Stimulated activated CD8-positive, alpha-beta memory T cell treated with anti-CD3 and anti-CD28 coated beads, Interleukin-2, amount 100 ng/mL, for 1 hour (primary cell): ENCODE measurements at places on chromosomes 7 and 10.

GRCh38 chr7:3922175-3922635 lies 621.2 kb downstream of the SDK1 start:
- DNase-seq, result no peak

- no peak for DNase-seq
These were observed 136.8 kb downstream of the C10orf90 start for GRCh38 chr10:126533644-126534043.

DNA sequence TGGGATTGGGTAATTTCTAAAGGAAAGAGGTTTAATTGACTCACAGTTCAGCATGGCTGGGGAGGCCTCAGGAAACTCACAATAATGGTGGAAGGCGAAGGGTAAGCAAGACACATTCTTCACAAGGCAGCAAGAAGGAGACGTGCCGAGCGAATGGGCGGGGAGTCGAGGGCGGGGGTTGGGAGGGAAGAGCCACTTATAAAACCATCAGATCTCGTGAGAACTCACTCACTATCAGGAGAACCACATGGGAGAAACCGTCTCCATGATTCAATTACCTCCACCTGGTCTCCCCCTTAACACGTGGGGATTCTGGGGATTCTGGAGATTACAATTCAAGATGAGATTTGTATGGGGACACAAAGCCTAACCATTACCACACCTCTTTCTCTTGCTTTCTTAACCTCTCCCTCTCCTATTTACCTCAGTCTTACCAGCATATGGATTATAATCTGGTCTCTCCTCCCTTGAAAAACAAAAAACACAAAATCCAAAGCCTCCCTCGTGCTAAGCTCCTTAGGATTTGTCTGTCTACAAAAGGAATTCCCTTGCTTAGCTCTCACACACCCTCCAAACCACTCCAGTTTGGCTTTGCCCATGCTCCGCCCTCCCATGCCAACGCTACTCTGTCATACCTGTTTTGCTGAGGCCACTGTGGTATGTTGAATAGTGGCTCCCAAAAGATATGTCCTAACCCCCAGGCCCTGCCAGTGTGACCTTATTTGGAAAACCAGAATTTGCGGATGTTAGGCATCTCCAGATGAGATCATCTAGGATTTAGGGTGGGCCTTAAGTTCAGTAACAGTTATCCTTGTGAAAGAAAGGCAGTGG lies 19.6 kb upstream of the EFCAB10 start:
- DNase-seq, result no peak

DNA sequence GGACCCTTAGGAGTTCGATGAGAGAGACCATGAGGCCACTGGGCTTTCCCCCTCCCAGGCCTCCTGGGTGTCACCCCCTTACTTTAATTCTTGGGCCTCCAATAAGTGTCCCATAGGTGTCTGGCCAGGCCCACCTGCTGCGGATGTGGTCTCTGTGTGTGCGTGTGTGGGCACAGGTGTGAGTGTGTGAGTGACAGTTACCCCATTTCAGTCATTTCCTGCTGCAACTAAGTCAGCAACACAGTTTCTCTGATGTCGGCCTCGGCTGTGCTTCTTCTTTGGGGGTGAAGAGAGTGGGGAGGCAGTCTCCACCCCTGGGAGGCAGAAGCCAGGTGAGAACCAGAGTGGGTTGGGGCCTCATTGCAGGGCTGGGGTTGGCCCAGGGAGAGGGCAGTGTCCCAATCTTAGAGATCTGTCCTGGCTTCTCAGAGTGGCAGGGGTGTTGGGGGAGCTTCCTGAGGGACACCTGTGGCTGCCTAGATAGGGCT lies 1.5 kb downstream of the PVRIG start:
- peak; percentile 29 for DNase-seq

DNA sequence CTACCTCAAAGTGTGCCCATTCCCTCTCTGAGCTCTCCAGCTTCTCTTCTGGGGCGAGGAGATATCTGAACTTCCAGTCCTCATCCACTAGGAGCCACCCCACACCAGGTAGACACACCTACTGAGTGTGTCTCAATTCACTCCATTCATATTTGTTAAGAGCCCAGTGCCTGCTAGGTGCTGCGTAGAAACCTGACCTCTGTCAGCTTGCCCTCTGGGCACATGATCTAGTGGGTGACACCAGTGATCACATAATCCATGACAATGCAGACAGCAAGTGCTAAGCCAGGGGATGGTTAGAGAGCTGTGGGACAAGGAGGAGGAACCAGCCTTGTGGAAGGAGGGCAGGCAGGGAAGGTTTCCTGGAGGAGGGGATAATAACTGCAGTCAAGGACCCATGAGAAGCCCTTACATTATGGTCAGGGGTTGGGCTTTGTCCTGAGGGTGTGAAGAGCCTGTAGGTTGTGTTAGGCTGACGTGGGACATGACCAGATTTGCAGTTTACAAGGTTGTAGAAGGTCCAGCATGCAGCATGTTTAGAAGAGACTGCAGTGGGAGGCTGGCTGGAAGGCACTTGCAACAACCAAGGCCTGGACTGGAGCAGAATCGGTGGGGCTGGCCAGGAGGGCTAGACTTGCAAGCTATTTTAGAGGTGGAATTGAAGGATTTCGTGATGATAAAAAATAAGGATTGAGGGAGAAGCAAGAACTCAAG lies 81.8 kb downstream of the COL13A1 start:
- no peak for DNase-seq

DNA sequence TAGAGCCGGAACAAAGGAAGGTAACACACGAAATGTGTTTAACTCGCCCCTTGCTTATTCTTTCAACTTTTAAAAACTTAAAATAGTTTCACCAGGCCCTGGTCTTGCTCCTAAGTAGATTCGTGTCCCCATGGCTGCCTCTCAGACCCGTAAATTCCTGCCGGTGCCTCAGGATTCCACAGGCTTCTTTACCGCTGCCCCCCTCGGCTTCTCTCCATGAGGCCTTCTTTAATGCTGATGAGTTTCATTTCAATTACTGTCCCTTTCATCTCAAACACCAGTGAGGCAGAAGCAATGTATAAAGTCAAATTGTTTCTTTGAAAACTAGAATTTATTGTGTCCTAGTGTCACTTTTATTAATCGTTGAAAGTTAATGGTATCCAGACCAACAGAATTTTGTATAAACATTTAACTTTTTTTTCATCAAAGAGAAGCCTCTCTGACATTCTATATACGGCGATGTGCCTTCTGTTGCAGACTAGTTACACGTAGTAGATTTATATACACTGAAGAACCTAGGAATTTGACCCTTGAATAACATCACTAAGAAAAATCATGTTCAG lies 225.2 kb downstream of the C7orf25 start:
- DNase-seq, result no peak

DNA sequence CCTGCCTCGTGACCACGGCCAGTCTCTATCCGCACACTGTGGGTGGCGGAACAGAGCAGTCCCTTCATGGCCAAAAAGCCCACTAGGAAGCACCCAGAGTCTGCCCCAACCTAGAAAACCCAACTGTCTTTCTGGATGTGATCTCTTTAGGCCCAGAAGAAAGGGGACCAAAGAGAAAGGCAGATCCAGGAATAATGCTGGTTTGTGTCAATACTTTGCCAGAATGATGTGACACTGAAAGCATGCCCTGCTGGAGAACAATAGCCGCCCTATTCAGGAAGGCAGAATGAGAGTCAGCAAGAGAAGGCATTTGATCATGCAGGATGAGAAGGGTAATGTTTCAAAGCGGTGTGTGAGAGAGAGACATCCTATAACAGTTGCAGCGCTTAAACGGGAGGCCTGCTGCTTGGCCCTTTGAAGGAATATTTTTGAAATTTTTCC lies 274.7 kb downstream of the USP6NL start:
- DNase-seq, result no peak

DNA sequence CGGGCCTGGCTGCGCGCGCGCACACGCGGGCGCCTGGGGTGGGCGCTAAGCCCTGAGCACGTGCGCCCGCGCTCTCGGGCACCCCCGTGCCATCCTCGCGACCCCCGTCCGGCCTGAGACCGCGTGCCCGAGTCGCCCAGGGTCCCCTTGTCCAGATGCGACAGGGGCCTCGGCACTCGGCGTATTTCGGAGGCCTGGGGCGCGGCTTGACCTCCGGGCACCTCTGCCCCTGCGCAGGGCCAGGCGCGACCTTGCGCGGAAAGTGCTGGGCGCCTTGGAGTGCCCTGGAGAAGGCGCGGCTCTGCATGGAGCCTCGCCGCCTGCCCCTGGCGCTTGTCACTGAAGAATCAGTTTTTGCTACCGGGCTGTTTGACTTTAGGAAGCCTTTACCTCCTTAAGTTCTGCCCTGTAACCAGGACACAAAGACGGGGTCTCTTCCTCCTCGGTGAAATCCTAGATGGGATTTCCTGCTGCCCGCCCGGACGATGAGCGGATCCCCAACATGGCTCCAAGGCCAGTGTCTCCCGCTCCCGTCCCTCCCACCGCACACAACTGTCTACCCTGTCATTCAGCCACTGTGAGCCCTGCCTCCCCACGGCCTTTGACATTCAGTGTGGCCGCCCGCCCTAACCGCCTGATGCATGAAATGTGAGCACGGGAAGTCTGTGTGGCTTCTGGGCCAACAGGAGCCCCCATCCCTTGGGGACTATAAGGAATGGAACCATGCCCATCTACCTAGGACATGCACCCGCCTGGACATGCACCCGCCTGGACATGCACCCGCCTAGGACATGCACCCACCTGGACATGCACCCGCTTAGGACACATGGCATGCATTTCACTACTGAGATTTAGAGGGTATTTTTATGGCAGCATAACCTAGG lies 1.1 kb upstream of the STK32C start:
- DNase-seq, result no peak

DNA sequence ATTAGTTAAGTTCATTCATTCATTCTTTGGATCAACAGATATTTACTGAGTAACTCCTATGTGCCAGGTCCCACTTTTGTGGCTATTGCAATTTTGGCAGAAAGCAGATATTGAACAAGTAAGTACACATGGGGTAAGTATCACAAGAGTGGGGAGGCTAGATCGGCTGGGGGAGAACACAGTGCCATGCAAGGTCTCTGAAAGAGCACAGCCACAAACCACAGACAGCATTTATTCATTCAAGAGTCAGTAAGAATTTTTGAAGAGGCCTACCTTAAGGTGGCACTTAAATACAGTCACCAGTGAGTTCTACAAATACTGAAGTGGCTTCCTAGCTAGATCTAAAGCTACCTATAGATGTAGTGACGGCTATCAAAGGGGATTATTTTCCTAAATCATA lies 304.2 kb downstream of the RNLS start:
- DNase-seq, result no peak

- DNase-seq, result no peak
These were observed 20.2 kb upstream of the CCNJ start for GRCh38 chr10:96023168-96023567.

- no peak for DNase-seq
These were observed 13.4 kb upstream of the PRF1 start for GRCh38 chr10:70615784-70616522.

GRCh38 chr7:26356929-26357798 lies 65.5 kb downstream of the SNX10 start:
- DNase-seq, result no peak

GRCh38 chr7:123154231-123154860 lies 45.4 kb downstream of the SLC13A1 start:
- DNase-seq, result no peak
